ENCODE measurements at places on chromosomes 7 and 10.

DNA sequence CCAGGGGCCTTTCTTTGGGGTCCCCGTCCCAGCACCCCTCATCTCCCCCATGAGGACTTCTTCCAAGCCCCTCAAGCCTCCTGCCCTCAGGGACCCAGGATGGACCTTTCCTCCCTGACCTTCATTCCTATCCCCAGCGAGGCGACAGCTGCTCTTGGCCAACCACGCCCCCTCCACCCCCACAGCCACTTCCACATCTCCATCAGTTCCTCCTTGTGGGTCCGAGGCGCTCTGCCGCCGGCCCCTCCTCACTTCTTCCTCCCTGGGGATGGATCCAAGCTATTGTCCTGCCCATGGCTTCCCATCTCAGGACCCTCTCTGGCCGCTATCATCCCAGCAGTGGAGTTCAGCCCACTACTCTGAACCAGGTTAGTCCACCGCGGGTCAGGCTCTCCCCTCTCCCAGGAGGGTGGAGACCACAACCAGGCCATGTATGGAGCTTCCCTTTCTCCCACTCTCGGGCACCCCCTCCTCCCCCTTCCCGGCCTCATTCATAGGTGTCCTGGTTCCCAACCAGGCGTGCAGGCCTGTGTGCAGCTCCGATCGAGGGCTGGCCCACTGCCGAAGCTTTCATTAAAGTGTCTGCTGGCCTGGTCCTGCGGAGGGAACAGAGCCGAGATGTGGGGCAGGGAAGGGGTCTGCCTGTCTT is 1.7 kb upstream of the SH2B2 start:
- no peak for DNase-seq

DNA sequence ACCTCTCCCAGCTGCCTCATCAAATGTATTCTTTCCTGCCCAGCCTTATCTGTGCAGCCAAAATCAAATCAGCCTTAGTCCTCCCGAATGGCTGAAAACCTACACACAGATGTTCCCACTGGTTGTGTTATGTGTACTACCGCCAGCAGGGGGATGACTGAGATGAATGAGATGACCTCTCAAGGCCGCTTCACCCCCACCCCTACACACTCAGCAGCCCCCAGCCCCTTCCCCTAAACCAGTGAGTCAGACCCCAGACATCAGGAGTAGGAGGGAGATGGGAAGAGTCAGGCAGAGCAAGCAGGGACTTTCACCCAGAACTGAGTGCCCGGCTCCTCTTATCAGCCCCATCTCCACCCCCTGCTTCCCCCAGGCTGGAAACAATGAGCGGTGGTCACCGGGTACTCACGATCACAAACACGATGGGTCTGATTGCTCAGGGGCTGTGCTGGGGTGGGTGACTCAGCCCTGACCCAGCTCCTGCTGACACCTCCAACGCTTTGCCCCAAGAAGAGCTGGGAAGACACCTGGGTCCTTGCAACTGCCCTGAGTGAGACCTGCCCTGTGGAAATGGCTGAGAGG is 6.5 kb upstream of the C10orf105 start:
- DNase-seq: peak; percentile 50

- no peak for DNase-seq
These were observed 185.5 kb downstream of the ZNF365 start for GRCh38 chr10:62559481-62560200.

DNA sequence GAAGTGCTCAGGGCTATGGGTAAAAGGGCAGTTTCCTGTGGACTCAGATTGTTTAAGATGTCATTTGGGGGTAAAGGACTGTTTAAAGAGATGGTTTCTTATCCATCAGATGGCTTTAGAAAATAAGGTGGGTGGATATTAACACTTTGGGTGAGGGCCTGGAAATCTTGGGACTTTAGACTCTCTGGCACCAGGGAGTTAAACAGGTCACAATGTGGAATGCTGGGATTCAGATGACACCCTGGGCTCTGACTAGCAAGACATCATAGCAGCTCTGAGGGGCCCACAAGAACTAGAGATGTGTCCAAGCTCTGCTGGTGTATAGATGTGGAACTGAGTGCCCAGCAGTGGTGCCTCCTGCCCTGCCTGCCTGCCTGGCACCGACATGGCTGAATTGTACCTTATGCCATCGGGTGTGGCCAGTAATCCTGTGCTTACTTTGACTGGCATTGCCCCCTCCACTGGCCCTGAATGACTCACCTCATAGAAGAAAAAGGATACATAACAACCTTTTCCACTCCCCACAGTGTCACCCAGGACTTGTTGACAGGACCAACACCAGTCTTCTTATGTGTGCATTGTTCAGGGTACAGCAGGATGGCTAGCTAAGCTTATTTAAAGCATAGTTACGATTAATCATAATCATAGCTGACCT is 100.0 kb upstream of the PRR15 start:
- no peak for DNase-seq

- no peak for DNase-seq
These were observed 32.3 kb downstream of the SLC16A9 start for GRCh38 chr10:59677253-59677831.

- no peak for DNase-seq
These were observed 121.7 kb downstream of the SORCS3 start for GRCh38 chr10:104762793-104763192.

GRCh38 chr7:128219636-128220035 is 21.4 kb upstream of the LEP start:
- no peak for DNase-seq

DNA sequence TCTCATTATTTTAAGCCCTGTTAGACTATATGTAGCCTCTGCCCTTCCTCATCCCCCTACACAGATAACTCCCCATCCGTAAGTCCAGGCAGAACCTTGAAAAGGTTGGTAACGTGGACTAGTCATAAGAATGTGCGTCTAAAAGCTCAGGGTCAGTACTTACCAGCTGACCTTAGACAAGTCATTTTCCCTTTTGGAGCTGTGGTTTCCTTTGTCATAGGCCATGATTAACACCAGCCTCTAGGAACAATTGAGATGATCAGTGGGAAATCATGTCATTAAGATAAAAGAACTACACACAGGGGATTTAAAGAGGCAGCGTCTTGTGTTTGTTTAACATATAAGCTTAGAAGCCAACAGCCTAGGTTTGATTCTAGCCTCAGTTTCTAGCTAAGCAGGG is 6.9 kb upstream of the UNC5B start:
- DNase-seq: no peak

GRCh38 chr10:48470115-48470892 is 134.6 kb downstream of the ARHGAP22 start:
- no peak for DNase-seq

DNA sequence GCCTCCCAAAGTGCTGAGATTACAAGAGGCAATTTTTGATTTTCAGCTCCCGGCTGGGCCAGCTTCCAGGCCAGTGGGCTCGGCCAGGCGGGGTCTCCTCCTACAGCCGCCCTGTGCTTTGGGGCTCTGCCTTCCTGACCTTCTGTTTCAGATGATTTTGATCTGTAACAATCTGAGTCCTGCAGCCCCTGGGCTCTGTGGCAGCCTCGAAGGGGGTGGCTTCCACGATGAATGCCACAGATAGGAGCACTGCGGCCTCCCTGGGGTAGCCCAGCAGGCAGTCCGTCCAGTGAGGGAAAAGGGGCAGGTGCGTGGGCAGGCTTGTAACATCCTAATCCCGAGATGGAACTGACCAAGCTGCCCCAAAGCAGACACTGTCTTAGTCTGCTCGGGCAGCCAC is 177.5 kb downstream of the DNAJB6 start:
- DNase-seq: no peak

DNA sequence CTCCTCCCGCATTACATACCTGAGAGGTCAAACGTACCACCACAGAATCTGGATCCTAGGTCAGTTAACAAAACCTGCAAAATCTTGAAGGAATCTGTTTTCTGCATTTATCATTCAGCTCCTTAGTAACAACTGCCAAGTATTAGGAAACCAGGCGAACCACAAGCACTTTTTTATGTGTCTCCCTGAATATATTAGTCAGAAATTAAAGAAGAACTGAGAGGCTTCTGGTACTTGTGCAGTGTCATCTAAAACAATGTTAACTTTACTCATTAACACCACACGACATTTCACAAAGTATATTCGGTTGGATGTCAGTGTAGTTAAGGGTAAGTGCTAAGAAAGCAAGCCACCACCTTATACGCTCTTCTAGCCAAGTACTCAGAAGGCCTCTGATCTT is 2.5 kb downstream of the CCDC6 start:
- DNase-seq: no peak

DNA sequence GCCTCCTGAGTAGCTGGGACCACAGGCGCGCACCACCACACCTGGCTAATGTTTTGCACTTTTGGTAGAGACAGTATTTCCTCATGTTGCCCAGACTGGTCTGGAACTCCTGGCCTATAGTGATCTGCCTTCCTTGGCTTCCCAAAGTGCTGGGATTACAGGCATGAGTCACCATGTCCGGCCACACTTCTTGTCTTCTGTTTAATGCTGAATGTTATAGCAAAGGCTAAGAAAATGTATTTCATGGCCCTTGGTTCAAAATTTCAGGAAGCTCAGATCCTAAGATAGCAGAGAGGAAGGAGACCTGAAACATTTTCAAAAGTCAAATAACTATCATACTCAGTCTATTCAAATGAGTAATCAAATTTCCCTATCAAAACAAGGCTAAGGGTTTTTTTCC is 229.6 kb downstream of the BAMBI start:
- no peak for DNase-seq

GRCh38 chr7:22419488-22419887 is 62.5 kb upstream of the RAPGEF5 start:
- DNase-seq: no peak

DNA sequence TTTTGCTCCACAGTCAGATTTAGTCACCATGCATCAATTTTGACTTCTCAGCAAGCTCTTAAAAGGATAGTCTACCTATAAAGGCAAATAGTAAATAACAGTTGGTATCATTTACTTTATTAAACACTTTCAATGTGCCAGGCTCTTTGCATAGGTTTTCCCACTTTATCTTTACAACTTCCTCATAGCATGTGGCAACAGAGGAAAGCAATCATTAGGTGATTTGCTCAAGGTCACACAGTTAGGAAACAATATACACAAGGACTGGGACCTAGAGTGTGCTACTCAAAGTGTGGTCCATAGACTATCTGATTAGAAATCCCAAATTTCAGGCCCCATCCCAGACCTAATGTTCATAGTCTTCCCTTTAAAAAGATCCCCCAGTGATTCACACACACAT is 212.3 kb downstream of the MTERF1 start:
- no peak for DNase-seq

DNA sequence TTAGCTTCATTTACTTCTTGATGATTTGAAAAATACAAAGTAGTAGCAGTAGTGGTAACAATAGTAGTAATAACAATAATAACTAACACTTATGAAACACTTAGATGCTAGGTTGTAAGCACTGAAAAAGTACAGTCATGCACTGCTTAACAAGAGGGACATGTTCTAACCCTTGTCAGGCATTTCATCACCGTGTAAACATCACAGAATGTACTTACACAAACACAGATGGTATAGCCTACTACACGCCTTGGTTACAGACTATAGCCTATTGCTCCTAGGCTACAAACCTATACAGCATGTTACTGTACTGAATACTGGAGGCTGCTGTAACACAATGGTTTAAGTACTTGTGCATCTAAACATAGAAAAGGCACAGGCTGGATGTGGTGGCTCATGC is 60.6 kb downstream of the PUS7 start:
- DNase-seq: no peak

- DNase-seq: no peak
These were observed 652 bp downstream of the ATOH7 start for GRCh38 chr10:68231106-68231816.

DNA sequence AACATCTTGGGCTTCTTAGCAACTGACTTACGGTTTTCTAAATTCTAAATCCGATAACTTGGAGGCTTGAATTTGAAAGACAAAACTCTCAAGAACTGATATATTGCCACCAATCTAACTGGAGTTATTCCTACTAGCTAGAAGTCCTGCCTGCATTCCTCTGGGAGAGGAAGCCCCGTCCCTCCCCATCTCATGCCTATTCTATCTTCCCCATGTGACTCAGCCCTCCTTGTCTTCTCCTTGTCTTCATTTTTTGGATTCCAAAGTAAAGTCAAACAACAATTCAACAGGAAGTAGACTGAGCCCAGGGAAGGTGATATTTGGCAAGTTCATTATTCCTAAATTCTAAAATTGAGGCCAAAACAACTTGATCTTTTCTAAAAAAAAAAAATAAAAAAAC is 587.7 kb downstream of the KCNMA1 start:
- DNase-seq: no peak

DNA sequence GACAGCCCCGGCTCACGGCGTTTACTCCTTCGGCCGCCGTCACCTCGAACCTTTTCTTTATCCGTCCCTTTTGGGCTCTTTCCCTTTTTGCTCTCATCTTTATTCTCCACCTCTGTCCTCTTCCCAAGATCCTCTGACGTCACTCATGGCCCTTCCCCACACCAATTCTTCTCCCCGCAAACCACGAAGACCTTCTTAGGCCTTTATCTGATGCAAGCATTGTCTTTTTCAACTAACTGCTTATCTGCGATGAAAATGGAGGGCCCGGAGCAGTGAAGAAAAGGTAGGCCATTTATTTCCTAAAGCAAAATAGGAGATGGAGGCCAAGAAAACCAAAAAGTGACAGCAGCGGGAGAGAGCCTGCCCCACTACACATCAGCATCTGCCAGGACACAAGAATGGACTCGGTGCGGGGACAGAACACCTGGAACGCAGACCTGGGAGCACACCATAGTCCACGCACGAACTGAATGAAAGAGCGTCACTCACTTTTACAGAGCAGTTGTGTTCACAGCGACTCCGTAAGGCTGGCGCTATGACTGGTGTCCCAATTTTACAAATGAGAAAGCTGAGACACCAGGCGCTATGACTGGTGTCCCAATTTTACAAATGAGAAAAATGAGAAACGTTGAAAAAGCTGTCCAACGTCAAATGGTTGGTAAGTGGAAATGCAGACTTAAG is 45.3 kb downstream of the ZNF777 start:
- DNase-seq: no peak

DNA sequence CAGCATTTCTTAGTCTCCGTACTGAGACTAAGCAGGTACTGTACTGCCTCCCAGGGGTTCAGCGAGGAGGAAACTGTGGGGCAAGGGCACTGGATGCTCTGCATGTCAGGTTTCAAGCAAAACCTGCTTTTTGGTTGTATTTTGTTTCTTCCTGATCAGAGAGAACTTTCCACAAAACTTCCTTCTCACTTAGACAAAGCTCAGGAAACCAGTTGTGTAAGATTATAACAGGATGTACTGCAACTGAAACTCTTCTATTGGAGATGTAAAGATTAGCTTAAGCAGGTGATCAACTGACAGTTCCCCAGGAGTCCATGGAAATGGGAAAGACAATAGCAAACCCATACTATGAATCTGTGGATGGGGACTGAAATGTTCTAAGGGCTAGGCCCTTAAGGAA is 67.3 kb downstream of the PLCE1 start:
- no peak for DNase-seq

DNA sequence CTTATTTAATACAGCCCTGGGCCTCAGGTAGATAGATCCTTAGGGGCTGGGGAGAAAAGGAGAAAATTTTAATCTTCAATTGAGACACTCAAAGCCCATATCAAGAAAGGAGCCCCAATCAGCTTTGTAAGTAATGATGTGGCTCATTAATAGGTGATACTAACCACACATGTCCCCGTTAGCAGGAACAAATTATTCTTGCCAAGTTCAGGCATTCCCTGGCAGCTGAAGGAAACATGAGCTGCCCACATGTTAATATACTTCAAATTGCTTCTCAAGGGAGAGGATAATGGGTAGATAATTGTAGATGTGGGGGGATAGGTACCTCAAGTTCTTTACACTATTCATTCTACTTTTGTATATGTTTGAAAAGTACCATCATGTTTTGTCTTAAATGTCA is 14.5 kb downstream of the IFIT5 start:
- no peak for DNase-seq

- DNase-seq: no peak
These were observed 13.9 kb downstream of the OSBPL3 start for GRCh38 chr7:24965831-24966708.

All from effector memory CD4-positive, alpha-beta T cell (primary cell).